Activated CD8-positive, alpha-beta memory T cell treated with anti-CD3 and anti-CD28 coated beads, Interleukin-2, amount 10 ng/mL, durations not matched to agents 7 days and 5 days (primary cell): ENCODE measurements at places on chromosomes 5 and 9. TPM values are rescaled to one million over a fixed set of nuclear protein-coding genes. Genes with fewer than 3 reads are reported as not detected.
A peak's percentile ranks its signal among the peaks of the same experiment; 100 is the strongest.

DNA sequence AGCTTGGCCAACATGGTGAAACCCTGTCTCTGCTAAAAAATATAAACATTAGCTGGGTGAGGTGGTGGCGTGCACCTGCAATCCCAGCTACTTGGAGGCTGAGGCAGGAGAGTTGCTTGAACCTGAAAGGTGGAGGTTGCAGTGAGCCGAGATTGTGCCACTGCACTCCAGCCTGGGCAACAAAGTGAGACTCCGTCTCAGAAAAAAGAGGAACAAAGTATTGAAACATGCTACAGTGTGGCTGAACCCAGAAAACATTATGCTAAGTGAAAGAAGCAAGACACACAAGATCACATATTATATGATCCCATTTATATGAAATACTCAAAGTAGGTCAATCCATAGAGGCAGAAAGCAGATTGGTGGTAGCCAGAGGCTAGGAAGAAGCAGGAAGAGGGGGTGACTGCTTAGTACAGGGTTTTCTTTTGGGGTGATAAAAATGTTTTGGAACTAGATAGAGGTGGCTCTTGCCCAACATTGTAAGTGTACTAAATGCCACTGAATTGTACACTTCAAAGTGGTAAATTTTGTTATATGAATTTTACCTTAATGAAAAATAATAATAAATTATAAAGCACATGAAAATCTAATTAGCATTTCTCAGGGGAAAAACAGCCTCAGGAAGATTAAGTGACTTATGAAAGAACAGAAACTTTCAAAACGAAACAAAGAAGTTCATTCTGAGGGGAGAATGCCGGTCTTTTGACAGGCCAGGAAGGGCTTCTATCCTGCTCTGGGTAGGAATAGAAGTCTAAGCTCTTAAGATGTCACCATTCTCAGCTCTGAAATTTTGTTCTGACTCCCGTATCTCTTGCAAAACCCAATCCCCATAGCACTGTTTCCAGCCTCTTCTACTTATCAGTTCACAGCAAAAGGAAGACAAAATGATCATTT, 161.1 kb upstream of the TBCA start:
- DNase-seq: no peak
- H3K27ac ChIP-seq: no peak overlapping the region
- H3K27me3 ChIP-seq: peaks cover 24% of the 10 kb centered on the region
- H3K4me1 ChIP-seq: peaks cover 14% of the 10 kb centered on the region
- no peaks in the 10 kb centered on the region for H3K36me3 ChIP-seq
- no peak overlapping the region for H3K4me3 ChIP-seq

DNA sequence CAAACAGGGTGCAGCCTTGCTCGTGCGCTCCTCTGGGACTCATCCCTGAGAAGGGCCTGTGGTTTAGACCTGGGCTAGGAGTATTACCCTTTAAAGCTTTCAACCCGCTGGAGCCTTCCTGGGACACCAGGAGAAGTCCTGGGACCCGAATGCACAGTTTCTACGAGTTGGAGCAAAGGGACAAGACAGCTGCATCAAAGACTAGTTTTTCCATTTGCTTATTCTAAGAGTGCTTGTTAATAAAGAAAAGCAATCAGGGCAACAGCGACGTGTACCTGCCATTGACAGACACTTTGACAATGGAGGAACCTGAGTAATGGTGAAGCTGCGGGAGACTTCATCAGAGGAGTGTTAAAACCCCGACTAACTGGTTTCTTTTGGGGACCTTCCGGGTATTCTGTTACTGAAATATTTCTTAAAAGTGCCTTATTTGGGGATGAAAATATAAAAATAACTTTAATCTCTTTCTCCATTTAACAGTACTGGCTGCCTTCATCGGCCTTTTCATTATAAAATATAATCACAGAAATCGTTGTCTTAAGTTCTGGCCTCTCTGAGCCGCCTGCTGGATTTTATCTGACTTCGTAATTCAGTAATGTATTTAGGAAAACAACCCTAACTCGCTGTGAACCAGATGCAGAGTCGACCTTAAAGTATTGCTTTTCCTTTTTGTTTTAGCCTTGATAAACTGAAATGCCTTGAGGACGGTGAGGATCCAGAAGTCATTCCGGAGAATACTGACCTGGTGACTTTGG, 732 bp downstream of the SNAPC3 start:
- H3K27ac ChIP-seq: peak overlapping the region; percentile 88
- peak overlapping the region; percentile 94 for H3K4me3 ChIP-seq
- peaks cover 6% of the 10 kb centered on the region for H3K27me3 ChIP-seq
- H3K4me1 ChIP-seq: peaks cover 29% of the 10 kb centered on the region
- DNase-seq: no peak

Gene C9orf85
- total RNA-seq: 9.8 TPM

DNA sequence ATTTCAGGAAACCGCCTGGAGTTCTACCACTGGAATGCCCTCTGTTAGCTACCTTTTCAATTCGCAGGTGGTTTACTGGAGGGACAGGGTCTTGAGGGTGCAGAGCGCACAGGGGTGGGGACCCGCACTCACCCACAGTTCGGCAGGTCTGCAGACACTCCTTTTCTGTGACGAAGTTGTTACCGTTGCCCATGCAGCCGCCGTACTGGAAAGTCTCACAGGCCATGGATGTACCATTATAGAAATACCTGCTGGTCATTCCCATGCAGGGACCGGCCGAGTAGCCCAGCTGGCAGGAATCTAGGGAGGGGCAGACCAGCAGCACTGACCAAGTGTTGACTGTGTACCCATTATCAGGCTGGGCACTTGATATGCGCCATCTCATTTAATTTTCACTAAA, 16.8 kb downstream of the AMBP start:
- peak; percentile 21 for DNase-seq
- H3K27ac ChIP-seq: no peak overlapping the region

DNA sequence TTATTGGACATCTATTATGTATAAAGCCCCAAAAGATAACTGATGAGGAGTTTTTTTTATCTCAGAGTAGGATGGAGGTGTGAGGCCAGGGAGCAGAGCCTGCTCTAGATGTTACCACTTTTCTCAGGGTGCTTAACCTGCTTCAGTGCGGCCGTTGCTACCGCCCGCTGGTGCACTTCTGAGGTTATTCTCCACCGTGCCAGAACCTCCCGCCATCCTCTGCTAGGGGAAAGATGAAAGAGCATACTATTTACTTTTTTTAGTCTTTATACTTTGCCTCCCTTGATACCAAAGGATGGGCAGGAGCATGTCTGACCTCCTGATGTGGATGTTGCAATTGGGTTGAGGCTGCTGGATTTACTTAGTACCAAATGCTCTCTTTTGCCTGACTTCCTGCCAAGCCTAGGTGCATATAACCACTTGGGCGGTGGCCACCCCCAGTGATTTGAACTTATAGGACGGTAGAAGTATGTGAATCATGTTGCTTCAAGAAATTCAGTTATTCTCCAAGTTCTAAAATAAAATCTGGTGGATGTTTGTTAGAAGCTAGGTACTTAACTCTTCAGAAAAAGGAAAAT, 71.1 kb upstream of the HSPB3 start:
- H3K4me3 ChIP-seq: no peak overlapping the region
- no peaks in the 10 kb centered on the region for H3K4me1 ChIP-seq
- H3K27ac ChIP-seq: no peak overlapping the region
- no peak for DNase-seq

GRCh38 chr5:170644501-170644900, 139.0 kb upstream of the GABRP start:
- H3K27me3 ChIP-seq: peaks cover 50% of the 10 kb centered on the region
- no peak overlapping the region for H3K4me3 ChIP-seq
- H3K36me3 ChIP-seq: no peaks in the 10 kb centered on the region
- no peaks in the 10 kb centered on the region for H3K4me1 ChIP-seq
- DNase-seq: no peak

DNA sequence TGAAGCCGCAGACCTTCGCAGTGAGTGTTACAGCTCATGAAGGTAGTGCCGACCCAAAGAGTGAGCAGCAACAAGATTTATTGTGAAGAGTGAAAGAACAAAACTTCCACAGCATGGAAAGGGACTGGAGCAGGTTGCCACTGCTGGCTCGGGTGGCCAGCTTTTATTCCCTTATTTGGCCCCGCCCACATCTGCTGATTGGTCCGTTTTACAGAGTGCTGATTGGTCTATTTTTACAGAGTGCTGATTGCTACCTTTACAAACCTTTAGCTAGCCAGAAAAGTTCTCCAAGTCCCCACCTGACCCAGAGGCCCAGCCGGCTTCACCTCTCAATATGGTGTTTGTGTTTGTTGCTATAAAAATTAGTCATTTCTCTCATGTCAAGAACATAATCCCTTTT, 49.7 kb downstream of the RECK start:
- H3K4me1 ChIP-seq: peaks cover 2% of the 10 kb centered on the region
- H3K4me3 ChIP-seq: no peak overlapping the region
- DNase-seq: no peak

Gene CCNG1
- 122 TPM for total RNA-seq

DNA sequence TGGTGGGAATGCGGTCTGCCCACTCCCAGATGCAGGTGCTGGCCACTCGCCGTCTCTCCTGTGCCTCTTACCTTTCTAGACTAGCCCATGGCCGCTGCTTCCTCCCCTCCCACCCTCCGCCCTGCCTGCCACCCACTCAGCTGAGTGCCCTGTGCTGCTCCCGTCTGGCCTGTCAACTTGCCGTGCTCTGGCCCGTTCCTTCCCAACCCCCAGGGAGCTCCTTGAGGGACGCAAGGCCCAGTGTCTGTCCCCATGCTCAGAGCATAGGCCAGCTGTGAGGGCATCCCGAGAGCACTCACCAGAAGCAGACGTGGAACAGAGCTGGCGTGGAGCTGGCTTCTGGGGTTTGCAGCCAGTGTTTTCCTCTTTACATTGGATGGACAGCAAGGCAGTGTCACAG, 20.2 kb downstream of the HNRNPH1 start:
- H3K4me3 ChIP-seq: no peak overlapping the region
- H3K36me3 ChIP-seq: peaks cover 15% of the 10 kb centered on the region
- H3K27ac ChIP-seq: no peak overlapping the region
- H3K27me3 ChIP-seq: no peaks in the 10 kb centered on the region
- peaks cover 10% of the 10 kb centered on the region for H3K4me1 ChIP-seq

Gene CA9
- 0.21 TPM for total RNA-seq

Gene OBP2B
- total RNA-seq: not detected

Gene OTULINL
- 46.7 TPM for total RNA-seq

GRCh38 chr9:36492865-36493264, 79.8 kb upstream of the MELK start:
- no peaks in the 10 kb centered on the region for H3K36me3 ChIP-seq
- no peak for DNase-seq
- H3K4me3 ChIP-seq: peak overlapping the region; percentile 53

Gene SLC34A3
- not detected for total RNA-seq

- H3K27me3 ChIP-seq: no peaks in the 10 kb centered on the region
- peaks cover 23% of the 10 kb centered on the region for H3K36me3 ChIP-seq
- no peak for DNase-seq
- H3K27ac ChIP-seq: no peak overlapping the region
These were observed 56.2 kb downstream of the SSBP2 start for GRCh38 chr5:81694726-81695125.

Gene MEGF10
- not detected for total RNA-seq

Gene GABBR2
- not detected for total RNA-seq
